ENCODE measurements at places on chromosomes 6 and 20.

GRCh38 chr20:63135411-63135810 is 80.5 kb downstream of the YTHDF1 start:
- no peak for DNase-seq

GRCh38 chr6:84871925-84872324 is 107.5 kb upstream of the TBX18 start:
- DNase-seq: no peak

DNA sequence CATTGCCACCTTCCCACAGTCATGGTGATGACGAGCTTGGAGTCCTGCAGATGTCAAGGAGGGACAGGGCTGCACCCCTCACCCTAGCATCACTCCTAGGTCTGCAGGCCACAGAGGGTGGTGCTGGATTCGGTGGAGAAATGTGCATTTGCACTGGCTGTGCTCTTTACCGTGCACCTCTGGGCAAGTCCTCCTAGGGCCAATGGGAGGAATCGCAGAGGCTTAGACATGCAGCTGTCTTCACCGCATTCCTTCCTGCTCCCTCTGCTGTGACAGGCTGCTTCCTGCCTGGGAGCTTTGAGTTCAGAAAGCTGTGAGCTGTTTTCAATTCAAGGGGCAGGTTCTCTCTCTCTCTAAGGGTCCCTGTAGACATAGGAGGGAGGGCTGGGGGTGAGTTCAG is 85.1 kb downstream of the EDN3 start:
- DNase-seq: no peak

DNA sequence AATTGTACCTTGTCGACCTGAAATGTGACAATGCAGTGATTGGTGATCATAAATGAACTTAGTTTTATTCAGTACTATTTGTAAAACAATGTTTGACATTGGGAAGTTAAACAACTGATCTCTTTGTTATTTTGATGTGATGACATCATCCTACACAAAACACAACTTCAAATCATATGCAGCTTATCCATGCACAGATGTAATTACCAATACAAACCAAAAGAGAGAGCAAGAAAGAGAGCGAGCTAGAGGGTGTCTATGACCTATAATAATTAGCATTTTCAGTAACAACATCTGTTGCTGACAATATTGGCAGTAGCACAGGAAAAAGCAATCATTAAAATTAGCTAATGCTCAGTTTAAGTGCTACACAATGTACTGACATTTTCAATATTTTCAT is 320.9 kb downstream of the UTRN start:
- no peak for DNase-seq

GRCh38 chr6:74115674-74116073 is 419.7 kb downstream of the CD109 start:
- peak; percentile 54 for DNase-seq

GRCh38 chr6:135936606-135937005 is 85.1 kb downstream of the PDE7B start:
- DNase-seq: peak; percentile 94

DNA sequence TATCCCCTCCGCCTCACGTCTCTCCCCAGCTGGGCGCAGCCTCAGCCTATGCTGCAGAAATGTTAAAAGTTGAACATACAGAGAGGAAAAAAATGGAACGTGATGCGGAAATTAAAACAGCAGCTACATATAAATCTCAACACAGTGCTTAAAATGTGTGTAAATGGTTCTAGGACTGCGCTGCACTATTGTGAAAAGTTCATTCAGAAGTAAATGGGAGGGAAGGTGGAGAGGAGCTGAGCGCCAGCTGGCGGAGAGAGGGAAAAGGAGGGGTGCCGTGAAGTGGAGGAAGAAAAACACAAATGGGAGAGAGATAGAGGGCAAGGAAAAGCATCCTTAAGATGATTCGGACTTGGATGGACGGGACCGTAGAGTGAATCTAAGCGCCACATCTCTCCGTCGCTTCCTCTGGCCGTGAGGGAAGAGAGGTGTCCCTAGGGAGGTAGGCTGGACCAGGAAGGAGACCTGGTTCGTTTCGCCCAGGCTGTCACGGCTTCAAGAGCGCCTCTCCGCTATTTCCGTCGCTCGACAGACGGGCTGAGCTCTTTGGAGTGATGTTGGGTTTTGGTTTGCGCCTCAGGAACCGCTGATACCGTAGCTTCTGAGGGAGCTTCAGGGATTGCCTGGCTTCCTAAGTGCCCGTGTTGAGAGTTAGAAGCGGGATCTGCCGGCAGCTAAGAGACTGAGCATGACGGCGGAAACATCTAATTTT is 113.7 kb downstream of the TRIM27 start:
- DNase-seq: no peak

DNA sequence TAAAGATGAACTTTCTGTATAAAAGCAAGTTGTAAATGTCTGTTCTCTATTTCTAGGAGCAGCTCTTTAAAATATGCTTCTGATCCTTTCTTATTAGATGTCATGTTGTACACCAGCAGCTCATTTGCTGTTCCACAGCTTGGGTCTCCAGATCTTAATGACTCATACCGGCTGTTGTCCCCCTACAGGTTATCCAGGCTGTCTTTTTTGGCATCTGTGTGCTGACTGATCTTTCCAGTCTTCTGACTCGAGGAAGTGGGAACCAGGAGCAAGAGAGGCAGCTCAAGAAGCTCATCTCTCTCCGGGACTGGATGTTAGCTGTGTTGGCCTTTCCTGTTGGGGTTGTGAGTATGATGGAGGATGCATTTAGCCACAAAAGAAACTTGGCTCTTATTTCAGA is 76.0 kb downstream of the AIG1 start:
- no peak for DNase-seq

- no peak for DNase-seq
These were observed 113.4 kb upstream of the BEND3 start for GRCh38 chr6:107228754-107229153.

- no peak for DNase-seq
These were observed 151.0 kb downstream of the ADAT2 start for GRCh38 chr6:143299253-143300166.

DNA sequence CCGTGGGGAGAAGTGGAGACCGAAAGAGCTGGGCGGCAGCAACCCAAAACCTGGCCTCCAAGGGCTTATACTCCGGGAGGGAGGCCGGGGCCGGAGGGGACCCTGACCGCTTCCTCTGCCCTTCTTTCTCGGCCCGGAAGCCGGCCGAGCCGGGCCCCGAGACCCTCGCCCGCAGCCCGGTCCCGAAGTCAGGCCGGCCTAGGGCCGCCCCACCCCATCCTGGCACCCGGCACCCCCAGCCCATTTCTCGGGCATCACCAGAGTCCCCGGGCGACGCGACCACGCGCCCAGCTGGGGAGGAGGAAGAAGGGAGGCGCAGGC is 572 bp upstream of the ZDHHC14 start:
- DNase-seq: no peak

- no peak for DNase-seq
These were observed 36.0 kb downstream of the KIZ start for GRCh38 chr20:21161926-21162325.

GRCh38 chr20:34557936-34558319 is 590 bp upstream of the MAP1LC3A start:
- no peak for DNase-seq

DNA sequence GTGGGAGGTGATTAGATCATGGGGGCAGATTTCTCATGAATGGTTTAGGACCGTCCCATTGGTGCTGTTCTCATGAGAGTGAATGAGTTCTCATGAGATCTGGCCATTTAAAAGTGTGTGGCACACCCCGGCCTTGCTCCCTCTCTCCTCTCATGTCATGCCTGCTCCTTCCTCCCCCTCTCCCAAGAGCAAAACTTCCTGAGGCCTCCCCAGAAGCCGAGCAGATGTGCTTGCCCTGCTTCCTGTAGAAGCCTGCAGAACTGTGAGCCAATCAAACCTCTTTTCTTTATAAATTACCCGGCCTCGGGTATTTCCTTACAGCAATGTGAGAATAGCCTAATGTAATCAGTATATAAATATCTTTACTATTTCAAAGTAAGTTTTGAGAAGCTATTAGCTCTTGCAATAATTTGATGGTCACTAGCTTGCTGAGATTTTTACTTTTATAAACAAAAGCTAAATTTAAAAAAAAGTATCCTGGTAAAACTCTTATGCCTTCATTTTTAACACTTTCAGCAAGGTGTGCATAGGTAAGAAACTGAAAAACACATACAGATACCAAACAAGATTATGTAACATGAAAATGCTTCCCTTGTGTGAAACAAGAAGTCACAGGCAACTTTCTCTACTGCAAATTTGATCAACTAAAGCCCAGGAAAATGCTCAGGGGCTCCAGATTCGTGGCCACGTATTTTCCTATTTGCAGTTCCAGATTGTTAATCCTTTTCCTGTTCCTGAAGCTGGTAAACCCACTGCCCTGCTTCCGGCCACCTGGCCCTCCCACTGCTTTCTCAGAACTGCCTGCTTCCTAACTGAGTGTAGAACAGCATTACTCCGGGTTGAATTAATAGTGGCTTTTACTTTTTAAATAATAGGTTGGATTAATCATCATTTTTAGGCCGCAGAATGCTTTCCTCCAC is 395.1 kb upstream of the CNR1 start:
- DNase-seq: no peak

DNA sequence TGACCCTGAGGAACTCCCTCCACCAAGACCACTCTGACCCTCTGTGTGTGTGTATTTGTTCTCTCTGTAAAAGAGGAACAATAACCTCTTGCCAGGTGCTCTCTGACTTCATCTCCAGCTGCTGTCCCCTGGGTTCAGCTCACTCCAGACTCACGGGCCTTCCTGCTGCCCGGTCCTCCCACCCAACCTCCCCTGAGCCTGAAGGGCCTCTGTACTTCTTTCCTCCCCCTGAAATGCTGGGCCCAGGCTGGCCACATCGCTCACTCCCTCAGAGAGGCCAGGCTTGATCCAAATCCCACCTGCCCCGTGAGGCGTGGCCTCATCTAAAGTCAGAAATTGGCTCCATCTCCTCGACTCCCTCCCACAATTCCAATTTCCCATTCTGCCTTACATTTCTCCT is 202.4 kb downstream of the PRKN start:
- no peak for DNase-seq

DNA sequence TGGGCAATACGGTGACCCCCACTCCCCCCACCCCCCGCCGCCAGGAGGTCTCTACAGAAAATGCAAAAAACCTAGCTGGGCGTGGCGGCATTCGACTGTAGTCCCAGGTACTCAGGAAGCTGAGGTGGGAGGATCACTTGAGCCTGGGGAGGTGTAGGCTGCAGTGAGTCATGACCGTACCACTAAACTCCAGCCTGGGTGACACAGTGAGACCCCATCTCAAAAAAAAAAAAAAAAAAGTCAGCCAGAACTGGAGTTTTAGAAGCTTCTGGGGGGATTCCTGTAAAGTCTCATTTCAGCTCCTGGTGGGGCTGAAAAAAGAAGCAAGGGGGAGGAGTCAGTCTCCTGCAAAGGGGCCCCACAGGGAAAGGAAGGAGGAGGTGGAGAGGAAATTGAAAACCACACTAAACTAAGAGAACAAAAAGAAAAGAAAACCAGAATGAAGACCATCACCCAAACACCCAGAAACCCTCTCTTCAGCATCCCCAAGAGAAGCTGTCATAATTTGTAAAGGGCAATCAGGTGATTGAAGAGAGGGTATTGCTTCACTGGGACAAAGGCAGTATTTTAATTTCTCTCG is 50.4 kb downstream of the NOL4L start:
- DNase-seq: no peak

GRCh38 chr6:166442131-166442685 is 59.5 kb upstream of the MPC1 start:
- no peak for DNase-seq

DNA sequence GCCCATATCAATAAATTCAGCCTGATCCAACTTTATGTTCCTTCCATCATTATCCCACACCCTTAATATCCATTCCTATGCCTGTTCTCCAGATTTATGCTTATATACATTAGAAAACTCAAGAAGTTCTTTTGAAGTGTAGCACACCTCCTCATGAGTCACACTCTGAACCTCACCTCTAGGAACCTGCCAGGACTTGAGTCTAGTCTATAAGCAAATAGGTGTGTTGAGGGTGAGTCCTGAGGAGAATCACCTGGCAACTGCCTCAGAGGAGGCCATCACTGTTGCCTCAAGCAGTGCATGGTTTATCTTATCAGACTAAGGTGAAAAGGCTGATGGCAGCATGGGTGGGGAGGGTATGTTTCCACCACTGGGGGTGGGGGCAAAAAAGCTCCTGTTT is 496.7 kb downstream of the C6orf118 start:
- DNase-seq: no peak

GRCh38 chr6:121951123-121951522 is 448.3 kb upstream of the HSF2 start:
- DNase-seq: no peak

DNA sequence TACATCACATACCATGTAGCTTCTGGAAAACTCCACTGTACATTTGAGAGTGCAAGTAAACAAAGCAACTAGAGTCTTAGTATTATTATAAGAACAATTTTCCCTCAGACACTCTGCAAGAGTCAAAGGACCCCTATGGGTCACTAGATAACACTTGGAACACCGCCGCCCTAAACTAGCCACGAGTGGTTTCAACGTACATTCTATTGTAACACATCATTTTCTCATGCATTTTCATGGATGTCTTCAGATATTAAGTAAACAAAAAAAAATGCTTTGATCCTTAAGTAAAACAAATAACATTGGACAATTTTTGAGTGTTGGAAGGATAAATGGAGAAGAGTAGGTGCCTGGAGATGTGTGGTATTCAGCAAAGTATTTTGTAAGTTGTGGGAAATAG is 3.2 kb upstream of the RNF146 start:
- no peak for DNase-seq

DNA sequence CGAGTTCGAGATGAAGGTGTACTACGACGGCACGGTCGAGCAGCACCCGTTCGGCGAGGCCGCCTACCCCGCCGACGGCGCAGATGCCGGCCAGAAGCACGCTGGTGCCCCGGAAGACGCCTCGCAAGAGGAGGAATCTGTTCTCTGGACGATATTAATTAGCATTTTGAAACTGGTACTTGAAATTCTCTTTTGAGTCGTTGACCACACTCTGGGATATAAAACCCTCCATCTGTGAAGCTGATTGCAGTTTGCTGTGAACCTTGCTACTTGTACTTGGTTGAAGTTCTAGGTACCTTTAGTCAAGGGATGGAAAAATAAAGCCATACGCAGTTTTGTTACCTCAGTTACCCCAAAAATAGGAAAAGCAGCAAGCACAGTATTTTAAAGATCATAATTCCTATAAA is 917 bp downstream of the C6orf120 start:
- no peak for DNase-seq

DNA sequence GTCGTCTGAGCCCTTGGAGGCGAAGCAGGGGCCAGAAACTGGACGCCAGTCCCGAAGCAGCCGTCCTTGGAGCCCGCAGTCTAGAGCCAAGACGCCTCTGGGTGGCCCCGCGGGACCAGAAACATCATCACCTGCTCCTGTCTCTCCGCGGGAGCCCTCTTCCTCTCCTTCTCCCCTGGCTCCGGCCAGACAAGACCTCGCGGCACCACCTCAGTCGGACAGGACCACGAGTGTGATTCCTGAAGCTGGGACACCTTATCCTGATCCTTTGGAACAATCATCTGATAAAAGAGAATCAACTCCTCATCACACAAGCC is 416 bp downstream of the RSPH4A start:
- peak; percentile 3 for DNase-seq

- no peak for DNase-seq
These were observed 75.1 kb downstream of the SNX9 start for GRCh38 chr6:157898169-157898568.

Measured in AG10803 (cell line).